ENCODE measurements at places on chromosomes 16 and 17.

- no peak overlapping the region for H3K27ac ChIP-seq
- no peak for DNase-seq
- no peaks in the 10 kb centered on the region for H3K27me3 ChIP-seq
- no peak overlapping the region for H3K4me3 ChIP-seq
- H3K36me3 ChIP-seq = no peaks in the 10 kb centered on the region
These were observed 54.4 kb downstream of the PITPNC1 start for GRCh38 chr17:67431249-67432015.

DNA sequence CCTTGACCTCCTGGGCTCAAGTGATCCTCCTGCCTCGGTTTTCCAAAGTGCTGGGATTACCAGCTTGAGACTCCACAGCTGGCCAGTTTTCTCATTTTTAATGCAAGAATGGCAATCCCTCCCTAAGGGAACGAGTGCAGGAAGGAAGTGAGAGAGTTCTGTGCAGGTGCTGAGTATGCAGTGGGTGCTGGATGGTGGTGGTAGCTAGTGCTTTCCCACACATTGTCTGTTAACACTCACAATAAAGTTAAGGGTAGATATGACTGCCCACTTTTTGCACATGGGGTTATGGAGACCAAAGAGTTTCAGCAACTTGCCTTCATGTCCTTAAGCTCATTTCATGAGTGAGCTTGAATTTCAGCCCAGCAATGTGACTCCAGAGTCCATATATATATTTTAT, 18.5 kb downstream of the RGS9 start:
- no peak overlapping the region for H3K4me3 ChIP-seq
- peaks cover 13% of the 10 kb centered on the region for H3K4me1 ChIP-seq
- no peaks in the 10 kb centered on the region for H3K36me3 ChIP-seq
- no peaks in the 10 kb centered on the region for H3K27me3 ChIP-seq
- no peak for DNase-seq

DNA sequence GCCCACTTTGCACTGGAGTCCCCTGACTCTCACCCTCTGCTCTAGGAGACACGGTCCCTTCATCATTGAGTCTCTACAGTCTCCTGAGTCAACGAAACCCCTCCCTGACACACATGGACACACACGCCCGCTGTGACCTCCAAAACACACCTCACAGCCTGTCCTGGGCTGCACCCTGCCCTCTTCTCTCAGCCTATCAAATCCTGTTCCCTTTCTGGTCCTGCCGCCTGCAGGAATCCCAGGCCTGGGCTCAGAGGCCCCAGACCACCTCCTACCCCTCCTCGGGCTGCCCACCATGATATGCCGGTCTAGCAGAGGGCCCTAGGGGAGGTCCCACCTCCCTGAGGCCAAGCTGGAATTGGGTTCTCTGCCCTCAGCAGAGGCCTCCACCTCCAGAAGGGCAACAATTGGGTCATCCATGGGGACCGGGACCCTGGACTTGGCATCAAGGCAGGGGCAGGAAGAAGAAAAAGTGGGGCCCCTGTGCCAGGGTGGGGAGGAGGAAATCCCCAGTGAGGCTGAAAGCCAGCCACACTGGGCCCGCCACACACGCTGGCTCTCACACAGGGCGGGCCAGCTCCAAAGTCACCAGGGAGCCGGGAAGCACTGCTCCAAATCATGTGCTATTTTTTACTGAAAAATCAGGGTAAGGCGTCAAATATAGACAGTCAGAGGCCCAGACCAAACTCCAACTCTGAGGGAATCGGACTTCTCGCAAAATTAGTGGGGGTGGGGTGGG, 3.4 kb downstream of the PPP1R9B start:
- peak overlapping the region; percentile 97 for H3K4me3 ChIP-seq
- H3K27me3 ChIP-seq = no peaks in the 10 kb centered on the region
- H3K4me1 ChIP-seq = peaks cover 50% of the 10 kb centered on the region
- no peak for DNase-seq
- peaks cover 36% of the 10 kb centered on the region for H3K36me3 ChIP-seq
- H3K27ac ChIP-seq = peak overlapping the region; percentile 92

GRCh38 chr16:23464196-23464595, 11.2 kb upstream of the COG7 start:
- DNase-seq = no peak
- no peaks in the 10 kb centered on the region for H3K27me3 ChIP-seq
- no peaks in the 10 kb centered on the region for H3K4me1 ChIP-seq
- peaks cover 12% of the 10 kb centered on the region for H3K36me3 ChIP-seq

DNA sequence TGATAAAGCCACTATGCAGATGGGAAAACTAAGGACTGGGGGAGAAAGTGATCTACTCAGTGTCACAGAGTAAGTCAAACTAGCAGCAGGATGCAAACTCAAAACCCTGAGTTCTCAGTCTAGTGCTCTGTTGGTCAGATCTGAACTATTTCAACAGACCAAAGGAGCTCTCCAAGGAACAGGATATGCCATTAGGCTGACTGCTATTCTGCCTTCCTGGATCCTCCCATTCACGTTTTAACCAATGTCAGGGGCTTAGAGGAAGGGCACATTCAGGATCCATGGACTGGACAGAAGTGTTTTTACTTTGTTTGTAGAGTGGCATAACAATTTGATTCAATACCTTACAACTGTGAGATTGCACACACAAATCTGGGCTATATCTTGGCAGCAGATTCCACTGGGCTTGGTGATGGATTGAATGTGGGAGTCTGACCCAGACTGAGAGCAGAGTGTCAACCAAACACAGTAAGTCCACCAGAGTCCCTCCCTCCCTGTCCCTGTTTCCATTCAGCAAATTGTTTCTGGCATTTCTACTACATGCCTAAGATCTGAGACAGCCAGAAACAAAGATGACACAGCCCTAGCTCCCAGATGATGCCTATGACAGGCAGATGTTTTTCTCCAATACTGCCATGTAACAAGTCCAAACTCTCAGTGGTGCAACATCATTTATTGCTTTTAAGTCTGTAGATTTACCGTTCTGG, 337.8 kb upstream of the CDH5 start:
- no peak overlapping the region for H3K27ac ChIP-seq
- no peaks in the 10 kb centered on the region for H3K36me3 ChIP-seq
- H3K4me1 ChIP-seq = no peaks in the 10 kb centered on the region

DNA sequence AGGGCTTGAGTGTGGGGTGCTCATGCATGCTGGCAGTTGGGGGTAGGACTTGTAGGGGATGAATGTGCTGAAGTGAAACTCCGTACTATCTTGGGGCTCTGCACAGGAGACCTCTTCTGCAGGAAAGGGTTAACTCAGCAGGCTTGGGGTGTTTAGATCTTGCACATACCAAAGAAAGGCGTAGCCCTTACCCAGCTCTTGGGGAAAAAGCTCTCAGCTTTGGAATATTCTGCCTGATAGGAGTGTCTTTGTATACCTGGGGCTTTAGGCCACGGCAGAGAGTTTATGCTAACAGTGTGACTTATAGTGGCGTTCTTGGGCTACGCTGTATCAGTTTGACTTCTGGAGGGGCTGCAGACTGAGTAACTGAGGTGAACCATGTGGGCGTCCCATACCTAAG, 21.1 kb downstream of the KRT25 start:
- H3K4me3 ChIP-seq = no peak overlapping the region
- H3K4me1 ChIP-seq = peaks cover 3% of the 10 kb centered on the region
- DNase-seq = no peak
- no peak overlapping the region for H3K27ac ChIP-seq
- H3K27me3 ChIP-seq = peaks cover 5% of the 10 kb centered on the region

DNA sequence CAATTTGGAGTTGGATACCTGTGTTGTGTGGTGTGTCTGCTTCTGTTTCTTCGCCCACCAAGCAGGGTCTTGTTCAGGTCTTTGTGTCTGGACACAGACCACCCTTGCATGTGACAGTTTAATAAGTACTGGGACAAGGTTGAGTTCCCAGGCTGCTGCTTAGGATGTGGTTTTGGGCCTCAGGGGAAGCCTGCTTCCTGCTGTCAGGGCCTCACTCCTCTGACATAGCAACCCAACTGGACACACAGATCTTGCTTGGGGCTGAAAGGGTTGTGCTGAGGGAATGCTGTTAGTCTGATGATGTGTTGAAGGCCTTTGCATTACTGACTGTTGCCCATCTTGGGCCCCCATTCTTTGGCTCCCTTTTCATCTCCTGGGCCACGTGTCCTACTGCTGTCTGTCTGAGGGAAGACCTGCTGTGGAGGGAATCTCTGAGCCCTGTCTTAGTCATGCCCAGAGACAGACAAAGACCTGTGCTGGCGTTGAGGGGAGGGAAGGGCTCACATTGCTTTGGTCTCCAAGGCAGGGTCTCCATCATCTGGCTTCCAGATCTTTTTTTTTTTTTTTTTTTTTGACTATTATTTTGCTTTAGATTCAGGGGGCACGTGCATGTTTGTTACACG, 4.7 kb upstream of the TGFB1I1 start:
- no peak for DNase-seq
- peaks cover 24% of the 10 kb centered on the region for H3K4me1 ChIP-seq
- H3K4me3 ChIP-seq = no peak overlapping the region
- H3K27me3 ChIP-seq = peaks cover 2% of the 10 kb centered on the region

Measured in memory B cell (primary cell).